Stimulated activated CD8-positive, alpha-beta memory T cell treated with anti-CD3 and anti-CD28 coated beads, Interleukin-2, amount 100 ng/mL, for 1 hour (primary cell): ENCODE measurements at places on chromosomes 2 and 18.

GRCh38 chr18:41933778-41934177 is 21.3 kb upstream of the PIK3C3 start:
- no peak for DNase-seq

- DNase-seq, result no peak
Observed at GRCh38 chr2:75800456-75800855, 89.7 kb upstream of the GCFC2 start.

DNA sequence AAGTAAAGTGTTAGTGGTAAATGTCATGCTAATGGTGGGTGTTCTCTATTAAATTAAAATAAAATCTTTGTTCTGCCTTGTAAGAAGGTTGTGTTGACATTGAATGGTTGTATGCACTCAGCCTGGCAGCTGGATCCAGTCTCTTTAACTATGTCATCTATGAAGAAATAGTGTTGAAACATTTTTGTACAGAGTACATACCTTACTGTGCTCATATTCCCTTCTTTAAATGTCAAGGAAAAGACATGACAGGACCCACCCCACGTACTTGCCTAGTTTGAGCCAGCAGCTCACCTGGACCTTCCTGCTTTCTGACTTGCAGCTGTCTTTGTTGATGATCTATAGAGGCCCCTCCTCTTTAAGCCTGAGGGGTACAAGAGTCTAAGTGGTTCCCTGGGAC is 85.6 kb upstream of the ST3GAL5 start:
- DNase-seq, result no peak

DNA sequence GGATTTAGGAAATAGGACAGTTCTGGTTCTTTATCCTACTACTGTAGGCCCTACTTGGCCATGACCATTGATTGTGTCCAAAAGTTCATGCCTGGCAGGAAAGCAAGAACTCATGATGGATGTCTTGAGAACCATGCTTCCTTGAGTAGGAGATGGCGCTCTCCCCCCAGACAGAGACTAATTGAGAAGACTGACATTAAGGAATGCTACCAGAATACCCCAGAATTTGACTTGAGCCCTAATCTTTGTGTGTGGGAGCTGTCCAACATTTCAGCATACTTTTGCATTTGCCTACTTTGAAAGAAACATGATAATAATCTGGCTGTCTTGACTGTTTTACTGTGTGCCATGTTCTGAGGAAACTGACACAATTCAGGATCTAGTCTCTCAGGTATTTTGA is 23.3 kb downstream of the MAPRE3 start:
- no peak for DNase-seq

DNA sequence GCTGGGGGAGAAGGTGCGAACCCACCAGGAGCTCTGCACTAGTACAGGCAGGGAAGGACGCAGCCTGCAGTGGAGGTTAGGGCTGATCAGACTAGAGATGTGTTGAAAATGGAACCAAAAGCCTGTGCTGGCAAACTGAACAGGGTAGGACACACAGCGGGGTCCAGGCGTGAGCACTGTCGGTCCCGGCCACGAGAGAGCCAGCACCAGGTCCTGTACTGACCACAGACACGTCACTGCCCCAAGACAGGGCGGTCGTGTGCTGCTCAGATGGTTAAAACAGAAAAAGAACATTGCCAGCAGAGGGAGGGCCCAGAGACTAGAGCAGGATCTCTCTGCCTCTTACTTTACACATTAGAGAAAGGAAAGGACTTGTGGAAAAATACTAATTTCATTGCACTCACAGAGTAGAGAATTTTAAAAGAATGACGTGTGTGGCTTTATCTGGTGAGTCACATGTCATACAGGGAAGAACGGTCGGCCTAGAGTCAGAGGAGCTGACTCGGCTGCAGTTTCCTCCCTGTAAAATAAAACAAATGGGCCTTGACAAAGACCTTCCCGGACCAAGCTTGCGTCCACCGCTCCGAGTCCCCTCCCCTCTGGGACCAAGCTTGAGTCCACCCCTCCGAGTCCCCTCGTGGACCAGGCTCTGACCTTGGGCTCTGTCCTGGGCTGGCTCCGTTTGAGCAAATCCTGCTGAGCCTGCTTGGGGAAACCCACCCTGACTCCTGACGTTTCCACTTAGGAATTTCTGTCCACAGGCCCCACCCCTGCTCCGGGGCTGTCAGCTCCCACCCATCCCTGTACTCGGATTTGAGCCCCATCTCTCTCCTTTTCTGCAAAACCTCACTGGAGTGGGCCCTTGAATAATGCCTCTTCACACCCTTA is 16.7 kb upstream of the ADI1 start:
- DNase-seq, result no peak

DNA sequence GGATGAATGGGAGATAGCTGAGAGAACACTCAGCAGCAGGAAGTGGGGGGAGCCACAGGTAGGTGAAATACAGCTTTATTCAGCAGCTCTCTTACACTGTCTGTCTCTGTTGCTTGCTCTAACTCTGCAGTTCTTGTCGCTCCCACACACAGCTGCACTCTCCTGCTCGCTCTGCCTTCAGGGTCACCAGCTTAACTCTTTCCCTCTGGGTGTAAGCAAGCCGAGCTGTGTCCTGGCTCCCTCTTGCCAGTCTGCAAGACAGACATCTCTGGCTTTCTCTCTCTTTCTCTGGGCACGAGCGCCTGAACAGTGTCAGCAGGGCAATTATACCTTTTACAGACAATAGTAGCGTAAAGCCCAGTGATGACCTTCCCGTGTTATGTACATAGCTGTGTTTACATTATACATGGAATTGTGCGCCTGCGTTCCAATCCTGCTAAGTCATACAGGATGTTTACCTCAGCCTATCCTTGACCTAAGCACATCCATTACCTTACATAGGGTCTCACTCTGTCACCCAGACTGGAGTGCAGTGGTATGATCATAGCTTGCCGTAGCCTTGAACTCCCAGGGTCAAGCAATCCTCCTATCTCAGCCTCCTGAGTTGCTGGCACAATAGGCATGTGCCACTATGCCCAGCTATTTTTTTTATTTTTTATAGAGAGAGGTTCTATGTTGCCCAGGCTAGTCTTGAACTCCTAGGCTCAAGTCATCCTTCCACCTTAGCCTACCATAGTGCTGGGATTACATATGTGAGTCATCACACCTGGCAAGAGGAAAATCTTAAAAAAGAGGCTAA is 57.8 kb upstream of the CHN1 start:
- DNase-seq, result no peak

DNA sequence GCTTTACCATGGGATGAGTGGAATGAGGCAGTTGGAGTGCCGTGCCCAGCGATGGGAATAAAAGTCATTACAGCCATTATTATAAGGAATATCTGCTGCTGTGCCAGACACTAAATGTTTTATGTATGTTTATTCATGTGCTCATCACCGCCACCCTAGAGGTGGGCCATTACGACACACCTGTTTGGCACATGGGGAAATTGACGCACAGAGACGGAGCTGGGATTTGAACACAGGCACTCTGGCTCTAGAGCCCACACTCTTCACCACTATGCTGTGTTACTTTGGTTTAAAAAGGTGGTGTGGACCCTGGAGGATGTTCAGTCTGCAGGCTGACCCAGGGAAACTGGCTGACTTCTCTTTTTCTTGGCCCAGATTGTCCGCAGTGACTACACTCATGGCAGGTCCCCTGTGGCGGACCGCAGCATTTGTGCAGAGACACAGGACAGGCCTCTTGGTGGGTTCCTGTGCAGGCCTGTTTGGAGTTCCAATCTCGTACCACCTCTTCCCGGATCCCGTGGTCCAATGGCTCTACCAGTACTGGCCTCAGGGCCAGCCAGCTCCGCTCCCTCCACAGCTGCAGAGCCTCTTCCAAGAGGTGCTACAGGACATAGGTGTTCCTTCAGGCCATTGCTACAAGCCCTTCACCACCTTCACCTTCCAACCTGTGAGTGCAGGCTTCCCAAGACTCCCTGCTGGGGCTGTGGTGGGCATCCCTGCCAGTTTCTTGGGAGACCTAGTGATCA is 1.6 kb downstream of the TMEM177 start:
- no peak for DNase-seq

DNA sequence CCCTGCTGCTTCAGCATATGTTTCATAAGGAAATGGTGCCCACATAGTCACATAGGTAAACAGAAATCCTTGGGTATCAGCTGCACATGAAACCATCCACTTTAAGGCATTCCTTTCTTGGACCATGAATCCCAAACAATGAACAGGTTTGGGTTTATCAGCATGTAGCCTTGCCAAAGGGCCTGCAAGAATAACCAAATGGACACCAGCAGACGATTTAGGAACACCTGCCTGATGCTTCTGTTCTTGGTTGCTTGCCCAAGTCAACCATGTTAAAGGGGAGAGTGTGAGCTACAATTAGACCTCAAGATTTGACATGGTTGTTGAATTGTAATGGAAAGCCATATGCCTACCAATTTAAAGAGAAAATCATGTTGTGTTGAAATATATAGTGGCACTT is 1342.7 kb upstream of the PIK3C3 start:
- DNase-seq, result no peak

DNA sequence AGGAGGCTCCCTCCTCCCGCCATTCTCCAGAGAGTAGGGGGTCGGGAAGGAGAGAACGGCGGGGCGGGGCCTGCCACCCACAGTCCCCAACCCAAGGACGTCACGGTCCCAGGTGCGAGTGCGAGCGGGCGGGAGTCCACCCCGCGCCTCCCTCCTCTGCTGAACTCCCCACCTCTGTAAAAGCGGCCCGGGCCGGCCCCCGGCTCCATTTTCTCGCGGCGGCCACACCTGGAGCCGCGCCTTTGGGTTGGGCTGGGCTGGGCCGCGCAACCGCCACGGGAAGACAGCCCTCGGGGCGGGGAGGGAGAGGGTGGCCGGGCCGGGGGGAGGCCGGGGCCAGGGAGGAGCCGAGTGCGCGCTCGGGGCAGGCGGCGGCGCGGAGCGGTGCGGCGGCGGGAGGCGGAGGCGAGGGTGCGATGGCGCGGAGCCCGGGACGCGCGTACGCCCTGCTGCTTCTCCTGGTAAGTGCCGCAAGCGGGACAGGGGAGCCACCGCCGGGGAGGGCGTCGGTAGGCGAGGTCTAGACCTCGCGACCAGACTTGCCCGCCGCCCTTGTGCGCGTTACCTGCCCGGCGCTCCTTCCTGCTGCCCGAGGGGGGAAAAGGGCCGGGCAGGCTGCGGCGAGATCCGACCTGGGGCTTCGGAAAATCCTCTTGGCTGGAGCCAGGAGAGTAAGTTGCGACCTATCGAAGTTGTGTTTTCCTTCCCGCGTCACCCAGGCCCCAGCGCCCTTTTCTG is at the start of gene DSG2:
TSS of gene DSG2 (plus strand) at position 342 of the 738 bp plus-strand sequence. CDS start at position 417, 75 bp downstream.
- no peak for DNase-seq

GRCh38 chr2:38030635-38031355 is 45.2 kb downstream of the CYP1B1 start:
- DNase-seq, result no peak

GRCh38 chr2:165601065-165601830 is 131.8 kb downstream of the CSRNP3 start:
- no peak for DNase-seq

- no peak for DNase-seq
Observed at GRCh38 chr2:17506736-17507616, 11.3 kb downstream of the RAD51AP2 start.

- DNase-seq, result no peak
Observed at GRCh38 chr2:128215897-128216642, 102.6 kb downstream of the HS6ST1 start.

DNA sequence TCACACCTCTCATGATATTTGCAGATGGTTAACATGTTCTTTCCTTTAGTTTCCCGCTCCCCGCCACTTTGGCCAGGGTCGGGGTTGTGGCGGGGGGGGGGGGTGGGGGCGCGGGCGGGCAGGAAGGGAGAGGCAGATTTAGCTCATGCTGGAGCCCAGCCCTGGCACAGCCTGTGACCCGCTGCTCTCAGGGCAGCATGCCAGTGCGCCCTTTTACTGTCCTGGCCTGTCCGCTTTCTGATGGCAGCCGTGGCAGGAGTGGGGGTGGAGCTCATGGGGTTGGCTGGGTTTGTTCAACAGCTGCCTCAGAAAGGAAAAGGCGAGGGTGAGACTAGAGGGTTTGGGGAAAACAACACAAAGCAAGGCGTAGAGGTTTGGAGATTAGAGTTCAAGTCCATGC is 56.1 kb downstream of the TNP1 start:
- no peak for DNase-seq

DNA sequence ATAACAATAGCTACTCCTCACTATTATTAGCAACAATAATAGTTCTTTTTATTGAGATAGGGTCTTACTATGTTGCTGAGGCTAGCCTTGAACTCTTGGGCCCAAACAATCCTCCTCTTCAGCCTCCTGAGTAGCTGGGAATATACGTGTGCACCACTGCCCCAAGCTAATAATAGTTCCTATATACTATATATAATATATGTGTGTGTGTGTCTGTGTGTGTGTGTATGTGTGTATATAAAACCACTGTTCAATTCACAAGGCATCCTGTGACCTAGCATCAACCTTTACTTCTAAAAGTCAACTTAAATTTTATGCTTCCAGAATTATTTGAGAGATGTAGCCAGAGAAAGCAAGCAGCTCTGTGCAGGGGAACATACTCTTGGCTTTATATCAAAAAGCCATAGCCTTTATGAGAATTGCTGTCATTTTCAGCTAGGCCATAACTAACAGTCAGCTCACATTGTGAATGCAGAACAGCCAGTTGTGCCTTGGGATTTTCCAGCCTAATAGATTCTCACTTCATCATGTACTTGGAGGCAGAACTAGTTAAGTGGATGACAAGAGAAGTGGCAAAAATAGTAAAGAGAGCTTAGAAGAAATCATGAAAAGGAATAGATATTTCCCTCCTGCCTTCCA is 665.5 kb downstream of the NYAP2 start:
- no peak for DNase-seq

GRCh38 chr2:102126660-102127059 is 15.9 kb upstream of the IL1R1 start:
- DNase-seq, result no peak

DNA sequence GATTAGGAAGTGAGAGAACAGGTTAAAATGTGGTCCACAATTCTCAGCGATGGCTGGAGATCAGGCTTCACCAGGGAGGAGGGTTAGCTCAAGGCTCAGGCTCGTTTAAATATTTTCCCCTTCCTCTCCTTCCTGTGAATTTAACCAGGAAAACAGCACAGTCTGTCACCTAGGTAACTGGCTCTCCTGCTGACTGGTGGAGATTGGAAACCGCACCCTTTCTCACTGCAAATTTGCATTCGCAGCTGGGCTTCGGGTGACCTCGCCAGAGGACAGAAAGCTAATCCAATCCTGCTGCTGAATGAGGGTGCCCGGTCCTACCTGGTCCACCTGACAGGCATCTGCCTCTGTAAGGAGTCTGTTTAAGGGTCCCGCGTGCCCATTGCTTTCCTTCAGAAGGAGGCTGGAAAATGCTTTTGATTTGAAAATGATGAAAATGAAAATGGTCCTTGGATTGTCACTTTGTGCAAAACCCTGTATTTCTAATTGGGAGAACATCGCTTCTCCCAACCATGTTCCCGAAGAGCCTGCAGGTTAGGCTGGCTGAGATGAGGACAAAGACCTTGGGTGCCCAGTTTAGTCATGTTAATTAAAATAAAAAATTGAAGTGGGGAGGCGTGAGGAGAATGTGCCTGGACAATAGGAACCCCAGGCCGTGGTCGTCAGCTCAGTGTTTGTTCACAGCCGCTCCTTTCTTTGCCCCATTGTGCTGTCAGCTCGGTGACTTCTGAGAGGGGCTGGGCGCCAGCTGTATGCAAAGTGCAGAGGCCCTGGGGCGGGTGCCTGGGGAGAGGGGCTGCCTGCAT is 43.4 kb upstream of the MTCL1 start:
- no peak for DNase-seq
